RCC 7860 (cell line): ENCODE measurements at places on chromosomes 13 and 19.

- DNase-seq, result no peak
These were observed 6.1 kb upstream of the ERVV-1 start for GRCh38 chr19:53007606-53008005.

GRCh38 chr13:75585153-75585552 is 35.6 kb downstream of the UCHL3 start:
- no peak for DNase-seq

- no peak for DNase-seq
These were observed 610.1 kb upstream of the SLC10A2 start for GRCh38 chr13:103676329-103676728.

DNA sequence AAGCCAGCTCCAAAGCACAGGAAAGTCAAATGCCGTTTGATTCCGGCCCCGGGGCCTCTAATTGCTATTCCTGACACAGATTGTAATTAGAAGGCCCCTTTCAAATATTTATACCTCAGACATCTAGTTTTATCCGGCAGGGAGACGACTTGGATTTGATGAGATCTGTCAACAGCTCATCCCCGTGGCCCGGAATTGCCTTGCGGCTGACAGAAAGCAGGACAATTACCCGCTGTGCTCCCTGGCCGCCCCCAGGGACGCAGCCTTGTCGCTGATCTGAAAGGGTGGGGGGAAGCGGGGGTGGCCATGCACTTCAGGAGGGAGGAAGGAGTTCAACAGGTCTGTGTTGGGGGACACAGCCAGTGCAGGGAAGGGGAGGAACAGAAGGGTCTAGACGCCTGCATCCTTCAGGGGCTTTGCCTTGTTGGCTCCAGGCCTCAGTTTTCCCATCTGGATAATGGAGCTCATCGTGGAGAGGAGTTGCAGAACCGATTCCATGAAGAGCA is 1.8 kb upstream of the SHD start:
- no peak for DNase-seq

DNA sequence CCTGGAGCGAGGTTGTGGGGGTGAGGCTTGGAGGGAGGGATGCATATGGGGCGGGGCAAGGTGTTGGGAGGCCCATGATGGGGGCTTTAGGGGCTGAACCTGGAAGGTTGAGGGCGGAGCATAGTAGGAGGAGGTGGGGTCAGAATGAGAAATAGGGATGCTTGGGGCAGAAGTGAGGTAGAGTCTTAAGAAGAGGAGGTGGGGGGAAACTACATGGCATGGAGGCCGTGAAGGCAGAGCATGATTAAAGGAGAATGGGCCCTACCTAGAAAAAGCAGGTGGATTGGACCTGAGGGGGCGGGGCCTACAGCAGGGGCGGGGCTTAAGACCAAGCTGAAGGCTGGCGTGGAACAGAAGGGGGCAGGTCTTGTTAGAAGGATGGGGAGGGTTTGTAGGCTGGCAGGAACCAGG is 799 bp downstream of the NR1H2 start:
- no peak for DNase-seq

GRCh38 chr13:19967621-19968020 is 9.1 kb downstream of the ZMYM2 start:
- no peak for DNase-seq

GRCh38 chr19:53808710-53809125 is 15.4 kb downstream of the NLRP12 start:
- DNase-seq, result peak; percentile 49

- DNase-seq, result no peak
These were observed 181.8 kb downstream of the TBC1D4 start for GRCh38 chr13:75299913-75300862.

GRCh38 chr13:61406275-61406674 is 9.4 kb downstream of the PCDH20 start:
- DNase-seq, result no peak

- DNase-seq, result no peak
These were observed 19.8 kb upstream of the PCDH8 start for GRCh38 chr13:52868190-52868589.

DNA sequence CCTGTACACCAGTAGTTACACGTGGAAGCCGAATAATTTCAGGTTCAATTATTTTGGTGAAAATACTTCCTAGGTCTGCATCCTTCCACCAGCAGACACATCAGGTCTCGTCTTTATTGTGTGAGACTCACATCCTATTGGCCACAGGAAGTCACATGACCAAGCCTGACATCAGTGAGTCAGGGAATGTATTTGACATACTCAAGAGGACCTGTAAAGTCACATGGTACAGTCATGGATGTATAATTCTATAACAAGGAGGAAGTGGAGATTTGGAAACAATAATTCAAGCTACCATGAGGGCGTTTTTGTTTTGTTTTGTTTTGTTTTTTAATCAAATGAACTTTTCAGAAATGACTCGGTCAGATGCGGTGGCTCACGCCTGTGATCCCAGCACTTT is 9.3 kb upstream of the HIF3A start:
- DNase-seq, result no peak

GRCh38 chr19:38290631-38291147 is 13.4 kb upstream of the C19orf33 start:
- DNase-seq, result peak; percentile 93

GRCh38 chr19:41711376-41712261 is 3.2 kb downstream of the CEACAM5 start:
- DNase-seq, result no peak

- DNase-seq, result peak; percentile 76
These were observed 128.0 kb downstream of the DCT start for GRCh38 chr13:94351292-94351990.
